Activated T-helper 1 cell treated with anti-CD3 and anti-CD28 coated beads, Interleukin-2, amount 50 U/mL, for 16 hours (primary cell): ENCODE measurements at places on chromosomes 11 and 22.

DNA sequence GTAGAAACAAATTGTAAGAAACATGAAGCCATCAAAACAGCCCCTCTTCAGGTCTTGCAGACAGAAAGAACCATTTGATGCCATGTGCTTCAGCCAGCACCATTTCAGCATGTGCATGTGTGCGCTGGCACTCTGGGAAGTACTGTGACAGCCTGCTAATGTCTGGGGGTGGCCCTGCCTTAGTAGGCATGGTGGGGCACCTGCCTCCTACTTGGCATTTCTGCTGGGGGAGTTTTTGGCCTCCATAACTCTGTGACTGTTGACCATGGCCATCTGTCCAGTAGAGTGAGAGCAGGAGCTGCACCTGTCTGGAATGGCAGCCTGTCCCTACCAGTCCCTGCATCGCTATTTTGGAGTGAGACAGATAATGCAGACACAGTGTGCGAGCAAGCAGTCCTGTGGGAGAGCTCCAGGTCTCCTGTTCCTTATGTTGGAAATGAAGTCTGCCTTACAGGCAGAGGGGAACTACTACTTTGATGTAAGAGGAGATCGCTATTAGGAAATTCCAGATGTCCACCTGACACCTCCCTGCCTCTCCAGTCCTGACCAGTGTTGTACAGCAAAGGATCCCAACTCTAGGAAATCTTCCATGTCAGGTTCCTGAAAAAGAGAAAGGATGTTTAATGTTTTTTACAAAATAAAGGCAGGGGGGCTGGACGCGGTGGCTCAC, 102.5 kb downstream of the ATXN10 start:
- no peak for DNase-seq

DNA sequence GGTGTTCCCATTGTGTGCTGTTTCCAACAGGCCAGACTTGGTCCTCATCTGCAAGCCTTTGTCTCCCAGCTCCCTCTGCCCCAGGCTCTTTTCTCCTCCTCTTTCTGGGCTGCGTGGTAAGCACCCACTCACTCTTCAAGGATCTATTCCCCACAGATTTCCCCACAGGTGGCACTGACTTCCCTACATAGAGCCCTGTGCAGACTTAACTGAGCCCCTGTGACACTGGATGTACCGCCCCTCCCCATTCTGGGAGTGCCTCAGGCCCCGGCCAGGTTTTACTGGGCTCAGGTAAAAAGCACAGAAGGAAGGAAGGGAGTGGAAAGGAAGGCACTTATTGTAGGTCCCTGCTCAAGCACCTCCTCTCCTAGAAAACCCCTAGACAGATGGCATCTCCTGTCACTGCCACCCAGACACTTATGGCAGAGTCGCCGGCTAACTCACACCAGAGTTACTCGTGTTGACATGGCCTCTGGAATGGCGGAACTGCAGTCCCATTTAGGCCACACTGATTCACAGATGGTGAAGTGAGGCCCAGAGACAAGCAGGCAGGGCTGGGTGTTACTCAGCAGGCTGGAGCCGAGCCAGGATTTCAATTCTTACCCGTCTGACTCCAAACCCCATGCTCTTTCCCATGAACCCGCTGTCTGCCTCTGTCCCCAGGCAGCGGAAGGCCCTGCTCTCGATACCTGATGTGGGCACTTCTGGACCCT, 47.2 kb downstream of the LRRC32 start:
- no peak for DNase-seq

- no peak for DNase-seq
Observed at GRCh38 chr11:75170516-75171201, 19.8 kb downstream of the SLCO2B1 start.

DNA sequence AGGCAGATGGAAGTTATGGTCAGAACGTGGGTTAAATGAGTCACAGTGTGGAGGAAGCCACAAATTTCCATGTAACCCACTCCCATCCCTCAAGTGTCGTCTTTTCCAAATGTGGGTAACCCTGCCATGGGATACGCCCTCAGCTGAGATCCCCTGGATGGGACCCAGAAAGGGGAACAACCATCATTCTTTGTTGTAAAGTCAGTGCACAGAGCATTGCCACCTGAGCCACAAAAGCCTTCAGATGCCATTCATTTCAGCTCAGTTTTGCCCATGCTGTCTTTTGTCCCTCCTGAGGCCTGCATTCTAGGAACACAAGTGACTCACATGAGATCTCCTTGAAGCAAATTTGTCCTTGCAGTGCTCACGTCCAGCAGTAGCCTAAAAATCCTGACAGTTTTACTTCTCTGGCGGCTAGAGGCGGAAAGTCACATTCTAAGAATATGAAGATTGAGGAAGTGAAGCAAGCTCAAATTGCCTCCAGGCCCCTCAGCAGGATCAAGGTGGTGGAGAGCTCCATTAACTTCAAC, 30.6 kb downstream of the MMP13 start:
- no peak for DNase-seq
